NCI-H1417 treated with DMSO at 0.1 percent for 48 hours (cell line): ENCODE measurements at places on chromosomes 13 and 19.

DNA sequence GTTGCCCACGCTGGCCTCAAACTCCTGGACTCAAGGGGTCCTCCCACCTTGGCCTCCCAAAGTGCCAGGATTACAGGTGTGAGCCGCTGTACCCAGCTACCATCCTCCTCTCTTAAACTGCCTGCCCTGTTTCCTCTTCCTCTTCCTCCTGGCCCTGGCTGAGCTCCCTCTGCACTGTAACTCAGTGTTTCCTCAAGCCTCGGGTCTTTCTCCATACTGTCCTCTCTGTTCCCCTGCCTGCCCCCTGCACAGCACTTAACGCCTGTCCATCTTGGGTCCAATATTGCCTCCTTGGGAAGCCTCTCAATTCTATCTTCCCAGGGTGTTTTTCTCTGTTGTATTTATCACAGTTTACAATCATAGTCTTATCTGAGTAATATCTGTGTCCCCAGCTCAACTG is 6.1 kb downstream of the LIPE start:
- DNase-seq, result no peak

DNA sequence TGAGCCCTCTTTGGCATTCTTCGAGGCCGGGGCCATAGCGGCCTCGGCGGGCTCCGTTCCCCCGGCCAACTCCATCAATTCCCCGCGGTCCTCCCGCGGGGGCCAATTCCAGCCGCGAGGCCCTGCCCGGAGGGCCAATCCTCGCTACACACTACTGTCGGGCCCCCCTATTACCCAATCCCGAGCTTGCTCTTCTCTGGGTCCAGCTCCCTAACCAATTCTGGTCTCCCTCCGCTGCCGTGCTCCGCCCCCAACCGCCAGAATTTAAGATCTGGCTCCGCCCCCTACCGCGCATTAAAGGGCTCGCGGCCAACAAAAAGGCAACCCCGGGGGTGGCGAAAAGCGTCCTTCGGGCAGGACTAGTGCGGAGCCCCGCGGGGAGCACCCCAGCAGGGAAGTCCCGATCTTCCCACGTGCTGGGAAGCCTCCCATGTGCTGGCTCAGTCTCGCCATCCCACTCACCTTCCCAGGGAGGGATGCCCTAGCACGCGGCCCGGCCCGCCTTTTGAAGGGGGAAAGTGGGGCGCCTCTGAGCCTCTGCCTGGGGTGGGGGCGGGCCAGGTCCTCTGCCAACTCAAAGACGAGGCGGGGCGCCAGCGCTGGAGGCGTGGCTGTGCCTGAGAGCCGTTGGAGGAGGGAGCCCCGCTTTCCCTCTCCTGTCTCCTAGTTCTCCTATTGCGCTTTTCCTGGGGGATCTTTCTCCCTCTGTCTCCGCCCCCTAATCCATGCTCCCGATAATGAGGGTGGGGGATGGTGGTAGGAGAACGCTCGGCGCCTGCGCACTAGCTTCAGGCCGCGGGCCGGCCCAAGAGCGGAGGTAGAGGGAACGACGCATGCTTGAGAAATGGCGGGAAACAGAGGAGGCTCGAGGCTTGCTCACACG is 3.5 kb downstream of the LIPE start:
- DNase-seq, result peak; percentile 62

DNA sequence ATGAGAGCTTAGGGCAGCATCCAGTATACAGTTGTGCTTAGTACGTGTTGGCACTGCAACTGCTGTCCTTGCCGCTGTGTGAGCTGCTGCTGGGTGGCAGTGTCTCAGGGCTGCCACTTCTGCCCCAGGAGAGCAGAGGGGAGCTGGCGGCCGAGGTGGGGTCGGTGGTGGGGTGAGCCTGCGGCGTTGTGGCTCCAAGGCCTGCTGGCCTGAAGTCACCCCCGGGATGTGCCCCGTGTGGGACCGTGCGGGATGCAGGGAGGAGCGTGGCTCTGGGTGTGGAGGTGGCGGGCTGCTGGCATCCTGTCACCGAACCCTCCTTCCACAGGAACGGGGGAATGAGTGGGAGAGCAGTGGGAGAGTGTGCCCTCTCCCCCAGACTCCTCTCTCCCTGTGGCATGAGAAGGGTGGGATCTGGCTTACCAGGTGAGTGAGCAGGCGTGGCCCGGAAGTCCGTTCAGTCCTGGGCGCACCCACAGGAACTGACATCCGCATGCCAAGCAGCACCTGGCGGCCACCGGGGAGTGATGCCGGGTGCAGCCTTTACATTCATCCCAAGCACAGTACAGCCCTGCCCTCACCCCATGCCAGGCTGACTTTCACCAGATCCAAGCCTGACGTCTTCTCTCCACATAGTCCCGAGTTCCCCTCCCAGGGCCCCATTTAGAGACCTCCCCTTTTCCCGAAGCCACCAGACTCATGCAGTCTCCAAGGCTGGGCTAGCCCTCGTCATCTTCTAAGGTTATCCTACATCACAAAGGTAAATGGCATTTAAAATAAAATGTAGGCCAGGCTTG is 26.6 kb downstream of the MCF2L start:
- DNase-seq, result no peak

GRCh38 chr13:113110048-113110851 is 4.7 kb downstream of the F7 start:
- DNase-seq, result no peak

GRCh38 chr13:95479731-95480130 is 72.8 kb upstream of the CLDN10 start:
- no peak for DNase-seq

DNA sequence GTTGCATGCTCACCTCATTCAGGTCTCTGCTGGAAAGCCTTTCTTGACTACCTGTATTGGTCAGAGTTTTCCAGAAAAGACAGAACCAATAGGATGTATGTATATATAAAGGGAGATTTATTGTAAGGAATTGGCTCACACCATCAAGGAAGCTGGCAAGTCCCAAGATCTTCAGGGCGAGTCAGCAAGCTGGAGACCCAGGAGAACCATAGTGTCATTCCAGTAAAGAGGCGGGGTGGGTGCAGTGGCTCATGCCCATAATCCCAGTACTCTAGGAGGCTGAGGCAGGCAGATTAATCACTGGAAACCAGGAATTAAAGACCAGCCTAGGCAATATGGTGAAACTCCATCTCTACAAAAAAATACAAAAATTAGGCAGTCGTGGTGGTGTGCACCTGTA is 30.4 kb upstream of the FARP1 start:
- DNase-seq, result no peak

GRCh38 chr13:22050951-22051563 is 380.2 kb downstream of the FGF9 start:
- no peak for DNase-seq

DNA sequence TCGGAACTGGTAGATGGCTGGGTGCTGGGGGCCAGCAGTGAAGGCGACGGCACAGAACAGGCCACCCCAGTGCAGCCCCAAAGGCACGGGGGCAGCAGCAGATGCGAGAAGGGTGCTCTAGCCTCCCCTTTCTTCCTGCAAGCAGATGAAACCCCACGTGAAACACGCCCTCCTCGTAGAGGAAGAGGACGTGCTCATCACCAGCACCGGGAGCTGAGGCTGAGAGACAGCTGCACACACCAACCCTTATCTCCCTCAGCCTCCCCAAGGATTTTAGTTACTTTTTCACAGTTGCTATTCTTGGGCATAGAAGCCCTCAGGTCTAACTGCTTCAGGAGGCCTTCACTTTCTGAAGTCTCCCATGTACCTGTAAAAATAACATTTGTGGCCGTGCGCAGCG is 11.9 kb downstream of the ZNF787 start:
- no peak for DNase-seq

DNA sequence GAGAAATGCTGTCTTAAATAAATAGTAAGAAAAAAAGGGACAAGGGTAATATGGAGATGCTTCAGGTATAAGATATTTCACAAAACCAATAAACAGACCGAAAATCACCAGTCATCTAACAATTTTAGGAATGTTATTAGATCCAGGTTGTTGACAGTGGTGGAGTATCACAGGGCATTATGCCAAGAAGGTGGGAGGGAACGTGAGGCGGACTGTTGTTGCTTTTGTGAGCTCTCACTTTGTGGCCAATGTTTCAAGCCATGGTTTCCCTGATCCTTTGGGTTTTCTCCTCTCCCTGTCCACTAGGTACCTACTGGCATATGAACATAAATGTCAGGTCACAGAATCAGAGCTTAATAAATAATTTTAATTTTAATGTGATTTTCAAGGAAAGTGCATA is 790.3 kb upstream of the SLITRK1 start:
- no peak for DNase-seq

DNA sequence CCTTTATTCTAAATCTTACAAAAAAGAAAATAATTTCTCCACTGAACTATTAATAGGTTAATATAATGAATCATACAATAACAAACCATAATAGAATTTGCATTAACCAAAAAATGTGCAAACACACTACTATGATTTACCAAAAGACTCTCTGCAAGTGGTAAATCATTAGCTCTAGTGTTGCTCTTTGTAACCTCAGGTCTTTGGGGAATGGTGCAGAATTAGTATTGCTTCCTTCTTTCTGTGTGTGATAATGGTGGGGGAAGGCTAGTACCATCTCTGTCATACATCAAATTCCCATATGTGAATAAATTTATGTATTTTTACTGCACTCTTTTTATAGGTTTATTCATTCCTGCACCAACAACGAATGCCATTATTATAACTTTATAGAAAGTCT is 105.1 kb downstream of the COG6 start:
- DNase-seq, result no peak

DNA sequence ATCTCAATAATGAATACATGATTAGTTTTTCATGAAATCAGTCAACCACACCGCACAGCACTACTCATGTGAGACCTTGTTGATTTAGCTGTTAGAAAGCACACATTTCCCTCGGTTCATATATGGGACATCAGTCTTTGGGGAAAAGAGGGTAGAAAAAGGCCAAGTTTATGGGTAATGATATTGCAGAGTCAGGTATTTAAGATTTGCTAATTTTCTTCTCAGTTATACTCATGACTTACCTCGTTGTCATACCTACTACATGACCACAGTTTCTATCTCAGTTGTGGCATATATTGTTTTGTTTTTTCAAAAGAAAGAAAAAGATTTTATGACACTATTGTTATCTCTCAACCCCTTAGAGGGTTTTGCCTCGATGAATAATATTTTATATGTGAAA is 165.6 kb downstream of the POU4F1 start:
- DNase-seq, result no peak

DNA sequence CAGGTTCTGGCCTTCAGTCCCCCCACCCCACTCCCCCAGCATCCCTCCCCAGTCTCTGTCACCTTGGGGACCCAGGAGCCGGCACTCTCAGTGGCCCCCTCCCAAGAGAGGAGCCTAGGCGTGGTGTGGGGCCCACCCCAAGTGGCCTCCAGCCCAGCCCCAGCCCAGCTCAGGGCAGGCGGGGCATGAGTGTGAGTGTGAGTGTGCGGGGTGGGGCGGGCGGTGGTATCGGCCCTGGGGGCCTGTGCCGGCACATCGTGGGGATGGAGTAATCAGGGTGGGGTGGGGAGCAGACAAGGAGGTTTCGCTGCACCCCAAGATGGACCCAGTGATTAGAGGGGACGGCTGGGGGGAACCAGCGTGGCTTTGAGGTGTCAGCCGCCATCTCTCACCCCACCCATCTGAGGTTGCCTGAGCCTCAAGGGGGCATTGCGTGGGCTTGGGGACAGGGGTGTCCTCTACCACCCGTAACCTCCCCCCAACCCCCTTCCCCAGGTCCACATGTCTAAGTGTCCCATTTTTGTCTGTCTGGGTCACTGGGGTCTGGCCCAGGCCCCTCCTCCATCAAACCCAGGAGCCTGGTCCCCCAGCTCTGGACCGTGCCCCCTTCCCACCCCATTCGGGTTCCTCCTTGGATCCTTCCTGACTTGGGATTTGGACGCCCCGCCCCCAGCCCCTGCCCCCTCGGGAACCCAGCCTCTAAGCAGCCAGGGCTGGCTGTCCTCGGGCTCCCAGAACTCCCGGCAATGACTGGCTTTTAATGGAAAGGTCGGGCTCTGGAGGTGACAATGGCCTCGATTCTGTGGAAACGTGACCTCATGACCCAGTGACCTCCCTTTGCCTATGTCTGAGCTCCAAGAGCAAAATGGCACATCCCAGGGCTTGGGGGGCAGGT is 6.9 kb upstream of the SULT2B1 start:
- no peak for DNase-seq

DNA sequence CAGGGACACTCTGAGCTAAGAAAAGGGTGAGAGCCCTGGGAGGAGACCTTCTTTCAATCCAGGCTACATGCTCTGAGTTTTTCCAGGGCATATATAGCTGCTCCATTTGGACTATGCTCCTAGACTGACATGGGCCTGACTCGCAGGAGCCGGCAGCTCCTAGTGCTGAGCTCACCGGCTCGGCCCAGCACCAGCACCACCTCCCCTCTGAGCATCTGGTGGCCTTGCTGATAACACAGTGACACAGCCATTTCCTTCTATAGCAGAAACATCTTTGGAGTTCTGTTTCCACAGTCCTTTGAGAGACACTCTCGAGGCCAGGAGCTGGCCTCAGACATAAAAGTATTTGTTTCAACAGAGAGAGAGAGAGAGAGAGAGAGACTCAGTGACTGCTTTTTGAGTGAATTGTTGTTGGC is 184.9 kb downstream of the TM9SF2 start:
- no peak for DNase-seq

- no peak for DNase-seq
Measured at GRCh38 chr19:4077007-4077374, 10.3 kb upstream of the ZBTB7A start.

DNA sequence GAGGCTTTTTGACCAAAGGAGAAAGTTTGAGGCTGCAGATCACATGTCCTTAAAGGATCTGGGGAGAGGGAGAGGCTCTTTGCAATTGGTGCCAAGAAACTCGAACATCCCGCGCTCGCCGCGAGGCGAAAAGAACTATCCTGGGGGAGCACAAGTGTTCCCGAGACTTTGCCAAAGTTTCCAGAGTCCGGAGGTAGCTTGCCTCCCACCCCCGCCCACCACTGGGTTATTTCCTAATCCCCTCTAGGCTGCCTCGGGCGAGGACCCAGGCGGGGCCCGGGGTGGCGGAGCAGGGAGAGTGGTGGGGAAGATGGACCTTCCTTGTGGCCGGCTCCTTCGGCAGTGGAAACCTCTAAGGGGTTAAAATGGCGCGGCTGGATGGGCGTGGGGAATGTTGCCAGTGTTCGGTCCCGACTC is 114.5 kb downstream of the KCNRG start:
- no peak for DNase-seq

- no peak for DNase-seq
Measured at GRCh38 chr13:46495066-46495465, 57.9 kb upstream of the LRCH1 start.

- DNase-seq, result no peak
Measured at GRCh38 chr19:15584095-15584494, 30.9 kb upstream of the CYP4F8 start.

DNA sequence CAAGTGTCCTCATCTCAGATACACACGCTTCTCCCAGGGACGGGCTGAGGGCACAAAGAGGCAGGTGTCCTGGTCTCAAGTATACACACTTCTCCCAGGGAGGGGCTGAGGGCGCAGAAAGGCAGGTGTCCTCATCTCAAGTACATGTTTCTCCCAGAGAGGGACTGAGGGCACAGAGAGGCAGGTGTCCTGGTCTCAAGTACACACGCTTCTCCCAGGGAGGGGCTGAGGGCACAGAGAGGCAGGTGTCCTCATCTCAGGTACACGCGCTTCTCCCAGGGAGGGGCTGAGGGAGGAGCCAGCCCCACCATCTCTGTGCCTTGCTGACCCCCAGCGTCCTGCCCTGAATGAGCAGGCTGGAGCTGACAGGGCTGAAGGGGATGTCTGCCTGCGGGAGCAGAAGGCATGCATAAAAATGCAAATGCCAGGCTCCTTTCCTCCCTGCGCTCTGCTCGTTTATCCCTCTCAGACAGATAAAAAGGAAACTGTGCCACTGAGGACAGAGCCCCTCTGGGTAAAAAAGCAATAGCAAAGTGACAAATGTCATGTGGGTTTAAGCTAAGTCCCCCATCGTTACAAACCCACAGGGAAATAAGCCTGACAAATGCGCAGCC is 96.1 kb upstream of the UQCRFS1 start:
- no peak for DNase-seq

- DNase-seq, result no peak
Measured at GRCh38 chr19:48329167-48329891, 4.0 kb downstream of the EMP3 start.
